ENCODE measurements at places on chromosomes 1 and 21.

DNA sequence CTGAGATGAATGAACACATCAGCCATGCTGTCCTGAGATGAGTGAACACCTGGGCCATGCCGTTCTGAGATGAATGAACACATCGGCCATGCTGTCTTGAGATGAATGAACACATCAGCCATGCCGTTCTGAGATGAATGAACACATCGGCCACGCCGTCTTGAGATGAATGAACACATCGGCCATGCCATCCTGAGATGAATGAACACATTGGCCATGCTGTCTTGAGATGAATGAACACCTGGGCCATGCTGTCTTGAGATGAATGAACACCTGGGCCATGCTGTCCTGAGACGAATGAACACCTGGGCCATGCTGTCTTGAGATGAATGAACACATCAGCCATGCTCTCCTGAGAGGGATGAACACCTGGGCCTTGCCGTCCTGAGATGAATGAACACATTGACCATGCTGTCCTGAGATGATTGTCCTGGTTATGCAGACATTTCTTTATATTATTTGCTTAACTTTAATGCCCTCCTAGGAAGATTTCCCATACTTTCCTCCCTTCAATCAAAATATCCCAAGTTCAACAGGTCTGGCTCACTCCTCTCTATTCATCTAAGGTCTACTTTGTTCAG, 48.6 kb upstream of the COL6A1 start:
- DNase-seq = no peak

DNA sequence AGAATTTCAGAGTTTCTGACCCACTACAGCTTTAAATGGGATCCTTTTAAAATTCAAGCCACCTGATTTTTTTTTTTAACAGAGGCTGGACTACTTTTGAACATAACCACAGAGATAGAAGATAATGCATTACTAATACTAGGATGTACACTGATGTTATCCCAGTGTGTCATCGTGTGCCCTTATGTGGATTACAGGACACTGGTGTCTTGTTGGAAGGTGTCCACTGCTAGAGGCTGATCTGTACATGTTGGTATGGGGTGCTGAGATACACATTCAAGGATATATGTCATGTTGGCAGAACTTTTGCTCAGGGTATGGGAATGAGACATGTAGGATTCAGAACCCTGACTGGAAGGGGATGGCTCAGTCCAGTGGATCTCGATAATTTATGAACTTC, 56.3 kb downstream of the INAVA start:
- no peak for DNase-seq

GRCh38 chr1:7692005-7692404, 79.1 kb upstream of the VAMP3 start:
- DNase-seq = no peak

DNA sequence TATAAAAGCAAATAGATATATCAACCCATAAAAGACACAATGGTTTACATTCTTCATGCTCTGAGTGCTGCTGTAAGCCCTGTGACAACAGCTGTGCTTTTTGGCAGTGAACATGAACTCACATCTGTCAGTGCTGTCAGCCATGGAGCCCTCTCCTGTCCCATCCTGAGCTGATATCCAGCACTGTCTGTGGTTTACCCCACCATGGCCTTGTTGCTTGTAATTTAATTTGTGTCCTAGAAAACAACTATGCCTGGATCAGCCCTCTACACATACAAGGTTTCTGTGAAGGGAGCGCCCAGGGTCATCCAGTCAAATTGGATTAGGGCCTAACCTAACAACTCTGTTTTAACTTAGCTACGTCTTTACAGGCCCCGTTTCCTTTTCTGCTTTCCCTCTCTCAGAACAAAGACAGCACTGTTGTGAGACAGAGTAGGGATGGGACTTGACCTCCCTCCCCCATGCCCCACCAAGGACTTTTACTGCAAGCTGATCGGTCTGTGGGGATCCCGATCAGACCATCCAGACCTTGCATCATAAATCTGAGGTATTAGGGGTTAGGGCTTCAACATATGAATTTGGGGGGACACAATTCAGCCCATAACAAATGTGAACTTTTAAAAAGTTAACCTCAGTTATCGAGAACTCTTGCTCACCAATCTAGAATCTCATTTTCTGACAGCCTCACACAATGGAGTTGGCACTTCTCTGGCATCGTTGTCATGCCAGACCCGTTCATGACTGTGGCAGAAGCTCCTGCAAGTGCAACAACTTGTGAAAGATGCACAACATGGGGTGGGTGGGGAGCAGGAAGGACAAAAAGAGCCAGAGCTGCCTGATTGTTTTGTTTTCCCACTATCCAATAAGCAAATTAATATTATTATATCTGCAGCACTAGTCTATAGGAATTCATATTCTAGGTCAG, 16.4 kb upstream of the SLC44A3 start:
- no peak for DNase-seq

DNA sequence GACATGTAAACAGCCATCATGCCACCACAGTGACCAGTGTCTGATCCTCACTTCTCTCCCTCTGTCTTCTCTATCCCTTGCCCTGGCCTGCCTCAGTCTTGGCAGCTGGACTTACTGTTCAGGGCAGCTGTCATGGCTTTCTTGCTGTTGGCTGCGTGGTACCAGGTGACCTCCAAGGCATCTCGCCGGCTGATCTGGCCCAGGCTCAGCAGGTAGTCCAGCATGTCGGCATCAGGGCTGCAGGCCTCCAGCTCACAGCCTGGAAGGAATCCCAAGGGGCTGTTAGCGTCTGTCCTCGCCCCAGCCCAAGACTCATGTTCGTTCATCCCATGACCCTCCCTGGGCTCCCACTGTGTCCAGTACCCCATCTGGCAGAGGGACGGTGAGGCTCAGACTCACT, 3.6 kb downstream of the FAM151A start:
- DNase-seq = no peak

- no peak for DNase-seq
Measured at GRCh38 chr1:100535264-100535663, 2.7 kb upstream of the GPR88 start.

GRCh38 chr1:3415260-3416090, 39.0 kb upstream of the ARHGEF16 start:
- DNase-seq = no peak

DNA sequence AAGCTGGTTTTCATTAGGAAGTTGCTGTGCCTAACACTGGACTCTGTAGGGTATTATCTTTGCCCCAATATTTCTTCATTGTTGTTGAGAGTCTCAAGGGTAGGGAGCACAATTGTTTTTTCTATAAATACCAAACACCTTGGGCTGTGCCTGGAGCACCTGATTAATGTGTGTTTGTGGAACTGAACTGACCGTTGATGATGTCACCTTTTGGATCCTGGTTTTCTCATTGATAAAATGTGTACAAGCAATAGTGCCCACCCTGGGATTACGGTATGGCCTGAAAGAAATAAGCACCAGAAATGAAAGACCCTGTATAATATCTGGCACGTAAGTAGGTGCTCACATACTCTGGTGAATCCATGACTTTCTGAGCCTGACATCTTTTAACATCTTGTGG, 39.3 kb downstream of the KCNA2 start:
- DNase-seq = no peak

DNA sequence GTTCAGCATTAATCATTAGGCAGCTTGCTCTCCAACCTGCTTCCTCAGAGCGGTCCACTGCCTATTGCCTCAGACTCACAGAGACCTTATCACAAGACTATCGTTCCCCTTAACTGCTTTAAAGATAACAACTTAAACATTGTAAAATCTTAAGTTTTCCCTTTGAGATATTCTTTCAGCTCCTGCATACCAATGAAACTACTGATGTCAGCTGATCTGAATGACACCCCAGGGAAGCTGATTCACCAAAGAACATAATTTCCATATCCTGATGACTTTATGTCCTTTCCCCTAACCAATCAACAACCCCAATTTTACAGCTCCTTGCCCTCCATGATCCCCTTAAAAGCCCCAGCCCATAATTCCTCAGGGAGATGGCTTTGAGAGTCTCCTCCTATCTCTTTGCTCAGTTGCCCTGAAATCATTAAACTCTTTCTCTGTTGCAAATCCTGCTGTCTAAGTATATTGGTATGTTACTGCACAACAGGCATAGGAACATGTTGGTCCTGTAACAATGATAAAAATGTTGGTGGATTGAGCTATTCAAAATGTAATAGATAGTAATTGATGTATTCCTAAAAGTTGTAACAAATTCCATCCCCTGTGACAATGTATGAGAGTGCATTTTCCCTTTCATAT, 621.4 kb upstream of the RGS18 start:
- DNase-seq = no peak

DNA sequence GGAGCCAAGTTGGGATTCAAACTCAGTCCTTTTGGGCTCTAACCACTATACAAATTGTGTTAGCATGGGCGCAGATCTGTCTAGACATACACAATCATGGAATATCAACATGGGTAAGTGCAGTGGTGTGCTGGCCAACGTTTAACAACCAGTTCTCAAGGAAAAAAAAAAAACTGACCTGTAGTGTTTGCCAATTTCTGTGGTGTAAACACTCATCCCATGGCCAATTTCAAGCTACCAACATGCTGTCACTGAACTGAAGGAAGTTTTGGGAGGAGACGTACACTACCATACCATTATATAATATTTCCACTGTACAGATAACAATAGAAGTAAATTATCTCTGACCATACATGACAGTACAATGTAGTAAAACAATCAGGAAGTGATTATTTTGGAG, 3.2 kb downstream of the TCEA3 start:
- no peak for DNase-seq

DNA sequence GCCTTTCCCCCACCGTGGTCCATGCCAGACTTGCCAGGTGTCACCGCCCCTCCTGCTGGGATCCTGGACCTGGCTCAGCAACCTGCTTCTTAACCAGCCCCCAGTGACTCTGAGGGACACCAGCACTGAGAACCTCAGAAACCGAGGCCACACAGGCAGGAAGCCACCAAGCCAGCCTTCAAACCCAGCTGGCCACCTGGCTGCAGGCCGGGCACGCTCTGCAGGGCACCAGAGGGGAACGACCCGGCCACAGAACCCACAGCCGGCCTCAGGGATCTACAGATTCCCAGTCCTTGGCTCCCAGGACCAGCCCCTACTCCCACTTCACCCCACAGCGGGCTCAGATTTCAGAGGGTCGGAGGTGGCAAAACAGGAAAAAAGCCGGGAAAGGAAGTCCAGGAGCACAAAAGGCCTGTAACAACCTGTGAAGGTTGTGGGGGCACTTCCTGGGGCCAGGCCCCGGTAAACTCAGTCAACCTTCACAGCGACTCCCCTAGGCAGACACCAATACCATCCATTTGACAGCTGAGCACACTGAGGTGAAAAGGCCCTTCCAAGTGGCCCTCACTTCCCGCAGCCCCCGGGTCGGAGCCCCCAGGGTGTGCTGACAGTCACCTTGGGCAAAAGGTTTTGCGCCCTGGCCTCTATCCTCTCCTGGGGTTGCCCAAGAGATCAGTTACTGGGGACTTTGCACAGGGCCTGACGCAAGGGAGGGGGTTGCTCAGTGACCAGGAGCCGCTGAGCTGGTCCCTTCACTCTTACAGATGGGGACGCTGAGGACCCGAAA, 14.1 kb downstream of the RUNX3 start:
- DNase-seq = no peak

DNA sequence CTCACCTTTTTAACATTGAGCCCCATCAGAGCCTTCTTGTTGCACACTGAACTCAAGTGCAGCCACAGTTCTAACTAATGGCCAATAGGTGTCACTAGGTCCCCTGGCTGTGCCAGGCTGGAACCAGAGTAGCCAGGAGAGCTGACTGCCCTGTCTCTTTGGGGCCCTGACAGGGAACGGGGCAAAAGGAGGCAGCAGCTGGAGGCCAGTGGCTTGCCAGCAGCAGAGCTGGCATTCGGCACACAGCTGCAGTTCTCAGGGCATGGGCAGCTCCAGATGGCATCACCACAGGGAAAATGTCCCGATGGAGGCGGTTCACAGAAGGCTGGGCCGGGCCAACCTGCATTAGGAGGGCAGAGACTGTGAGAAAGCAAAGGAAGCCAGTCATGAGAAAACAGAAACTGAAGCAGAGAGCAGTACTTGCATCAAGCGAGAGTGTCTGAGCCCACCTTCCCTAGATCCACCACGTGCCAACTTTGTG, 188.6 kb downstream of the FCRL5 start:
- DNase-seq = no peak

DNA sequence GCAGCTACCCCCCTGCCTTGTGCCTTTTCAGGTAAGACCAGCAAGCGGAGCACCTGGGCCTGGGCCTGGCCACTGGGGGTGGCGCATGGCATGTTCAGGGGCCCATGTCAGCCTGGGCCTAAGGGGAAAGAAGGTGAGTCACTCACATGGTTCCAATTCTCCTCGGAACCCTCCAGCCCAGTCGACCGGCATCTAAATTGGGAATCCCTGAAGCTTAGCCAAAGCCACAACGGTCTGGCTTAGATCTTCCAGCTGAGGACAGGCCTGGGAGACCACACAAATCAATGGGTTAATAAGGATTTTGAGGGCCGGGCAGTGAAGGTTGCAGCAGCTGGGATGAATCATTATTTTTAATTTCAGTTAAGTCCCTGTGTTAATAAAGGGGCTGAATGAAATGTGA, 145.1 kb upstream of the SMYD2 start:
- no peak for DNase-seq
